ENCODE measurements at places on chromosomes 2 and 18.

- DNase-seq, result no peak
These were observed 306.7 kb upstream of the CHAC2 start for GRCh38 chr2:53460937-53461336.

- DNase-seq, result no peak
These were observed 114.9 kb upstream of the BCL2L11 start for GRCh38 chr2:111005821-111006220.

DNA sequence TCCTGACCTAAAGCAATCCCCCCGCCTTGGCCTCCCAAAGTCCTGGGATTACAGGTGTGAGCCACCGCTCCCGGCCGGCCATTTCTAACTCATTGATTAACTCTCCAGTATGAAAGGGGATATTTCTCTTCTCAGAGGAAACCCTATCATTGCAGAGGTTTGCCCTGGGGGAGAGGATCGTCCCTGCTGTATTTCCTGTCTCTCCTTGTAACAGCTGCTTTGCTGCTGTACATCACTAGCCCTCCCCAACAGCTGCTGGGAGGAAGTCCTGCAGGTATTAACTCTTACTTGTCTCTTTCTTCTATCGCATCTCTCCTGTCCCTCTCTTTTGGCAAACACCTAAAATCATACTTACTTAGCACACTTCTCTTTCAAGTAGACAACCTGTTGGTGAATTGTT is 219.0 kb upstream of the DSEL start:
- DNase-seq, result no peak

GRCh38 chr18:33578518-33579348 is 714 bp downstream of the ASXL3 start:
- no peak for DNase-seq

DNA sequence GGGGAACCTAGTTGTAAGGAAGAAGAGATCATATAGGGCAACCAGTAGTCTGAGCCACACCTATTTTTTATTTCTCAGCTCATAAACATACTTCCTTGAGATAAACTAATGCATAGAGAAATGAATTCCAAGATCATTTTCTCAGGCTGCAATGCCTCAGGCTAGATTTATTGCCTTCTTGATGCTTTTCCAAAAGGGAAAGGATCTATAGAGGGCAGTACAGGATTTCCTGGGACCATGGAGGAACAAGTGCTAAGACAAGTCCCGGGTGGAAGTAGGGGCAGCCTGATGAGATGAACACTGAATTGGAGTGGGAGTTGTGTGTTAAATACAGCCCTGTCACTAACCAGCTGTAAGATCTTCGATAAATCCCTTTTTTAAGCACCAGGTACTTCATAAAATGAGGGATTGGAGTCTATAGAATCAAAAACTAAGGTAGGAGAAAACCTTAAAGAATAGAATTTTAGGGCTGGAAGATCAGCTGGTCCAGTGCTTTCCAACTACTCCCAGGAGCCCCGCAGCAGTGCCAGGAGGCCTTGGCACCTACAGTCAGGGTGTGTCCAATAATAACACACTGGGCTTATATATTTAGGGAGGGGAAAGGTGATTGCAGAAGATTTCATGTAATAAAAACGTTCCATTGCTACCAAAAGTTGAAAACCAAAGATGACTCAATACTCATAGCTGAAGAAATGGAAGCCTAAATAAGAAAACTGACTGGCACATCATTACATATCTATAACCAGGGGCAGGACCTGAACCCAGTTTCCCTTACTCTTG is 58.1 kb downstream of the SERTAD2 start:
- no peak for DNase-seq

DNA sequence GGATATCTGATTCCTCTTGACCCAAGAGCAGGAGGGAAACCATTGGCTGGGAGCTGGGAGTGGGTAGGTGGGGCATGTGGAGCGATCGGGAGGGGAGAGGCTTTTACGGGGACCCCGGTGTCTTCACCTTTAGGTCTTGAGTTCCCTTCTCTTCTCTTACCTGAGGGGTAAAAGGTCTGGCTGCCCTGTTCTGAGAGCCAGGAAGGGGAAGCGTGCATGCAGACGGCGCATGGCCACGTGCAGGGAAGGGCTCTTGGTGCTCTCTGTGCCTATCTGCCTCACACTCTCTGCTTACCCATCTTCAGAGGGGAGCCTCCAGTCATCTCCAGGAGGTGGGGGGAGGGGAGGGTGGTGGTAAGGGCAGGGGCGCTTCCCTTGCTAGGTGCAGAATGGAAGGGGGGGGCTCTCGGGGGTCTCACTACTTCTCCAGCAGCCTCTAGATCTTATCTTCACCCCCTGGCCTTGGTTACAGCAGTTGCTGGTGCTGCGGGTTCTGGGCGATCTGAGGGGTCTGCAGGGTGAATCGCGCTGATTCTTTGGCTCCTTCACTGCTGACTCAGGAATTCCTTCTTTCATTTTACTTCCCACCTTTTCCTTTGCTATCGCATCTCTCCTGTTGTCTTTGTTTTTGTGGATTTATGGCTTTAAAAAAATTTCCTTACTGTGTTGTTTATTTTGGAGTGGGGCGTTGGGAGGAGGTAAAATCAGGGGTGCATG is 225.8 kb upstream of the HS6ST1 start:
- DNase-seq, result no peak

GRCh38 chr2:39787950-39788349 is 8.9 kb upstream of the THUMPD2 start:
- no peak for DNase-seq

- no peak for DNase-seq
These were observed 32.2 kb downstream of the KCTD18 start for GRCh38 chr2:200477667-200478131.

- no peak for DNase-seq
These were observed 193.9 kb downstream of the SMAD2 start for GRCh38 chr18:47736376-47737140.

DNA sequence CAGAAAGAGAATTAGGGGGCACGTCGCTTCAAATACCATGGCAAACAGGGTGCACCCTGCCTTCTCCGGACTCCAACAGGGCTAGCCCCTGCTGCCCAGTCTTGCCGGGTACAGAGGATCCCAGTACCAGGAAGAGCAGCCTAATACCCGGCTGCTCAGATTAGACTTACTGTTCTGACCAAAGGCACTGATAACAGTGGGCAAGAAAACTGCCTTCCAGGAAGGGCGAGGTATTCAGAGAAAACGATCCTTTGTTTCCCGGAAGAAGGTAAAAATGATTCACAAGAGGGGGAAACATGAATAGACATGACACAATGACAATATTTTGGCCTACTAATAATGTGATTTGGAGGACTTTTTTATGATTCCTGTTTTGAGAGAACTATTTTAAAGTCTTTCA is 99.9 kb downstream of the SS18 start:
- no peak for DNase-seq

- no peak for DNase-seq
These were observed 130.6 kb downstream of the ATP9B start for GRCh38 chr18:79199691-79200374.

- no peak for DNase-seq
These were observed 507.6 kb downstream of the SUCLG1 start for GRCh38 chr2:83951378-83951947.

GRCh38 chr2:160221391-160222276 is 21.6 kb upstream of the ITGB6 start:
- no peak for DNase-seq

- DNase-seq, result no peak
These were observed 75.7 kb downstream of the TRIM43 start for GRCh38 chr2:95667480-95667879.

DNA sequence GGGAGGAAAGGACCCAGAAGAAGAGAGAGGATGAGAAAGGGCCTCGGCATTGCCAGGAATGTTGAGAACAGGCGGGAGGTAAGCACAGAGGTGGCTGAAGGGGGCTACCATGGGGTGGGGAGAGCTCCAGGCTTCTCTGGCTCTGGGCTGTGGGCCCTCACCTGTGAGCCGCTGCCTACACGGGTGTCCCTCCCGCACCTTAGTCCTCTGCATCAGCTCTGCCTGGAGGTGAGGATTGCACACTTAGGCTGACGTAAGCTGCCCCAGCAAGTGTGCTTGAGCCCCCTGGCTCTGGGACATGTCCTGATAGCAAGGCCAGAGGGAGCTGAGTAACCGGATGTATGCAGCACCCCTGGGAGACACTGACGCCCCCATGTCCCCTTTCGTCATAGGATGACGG is 33.9 kb downstream of the TMEM18 start:
- DNase-seq, result no peak

DNA sequence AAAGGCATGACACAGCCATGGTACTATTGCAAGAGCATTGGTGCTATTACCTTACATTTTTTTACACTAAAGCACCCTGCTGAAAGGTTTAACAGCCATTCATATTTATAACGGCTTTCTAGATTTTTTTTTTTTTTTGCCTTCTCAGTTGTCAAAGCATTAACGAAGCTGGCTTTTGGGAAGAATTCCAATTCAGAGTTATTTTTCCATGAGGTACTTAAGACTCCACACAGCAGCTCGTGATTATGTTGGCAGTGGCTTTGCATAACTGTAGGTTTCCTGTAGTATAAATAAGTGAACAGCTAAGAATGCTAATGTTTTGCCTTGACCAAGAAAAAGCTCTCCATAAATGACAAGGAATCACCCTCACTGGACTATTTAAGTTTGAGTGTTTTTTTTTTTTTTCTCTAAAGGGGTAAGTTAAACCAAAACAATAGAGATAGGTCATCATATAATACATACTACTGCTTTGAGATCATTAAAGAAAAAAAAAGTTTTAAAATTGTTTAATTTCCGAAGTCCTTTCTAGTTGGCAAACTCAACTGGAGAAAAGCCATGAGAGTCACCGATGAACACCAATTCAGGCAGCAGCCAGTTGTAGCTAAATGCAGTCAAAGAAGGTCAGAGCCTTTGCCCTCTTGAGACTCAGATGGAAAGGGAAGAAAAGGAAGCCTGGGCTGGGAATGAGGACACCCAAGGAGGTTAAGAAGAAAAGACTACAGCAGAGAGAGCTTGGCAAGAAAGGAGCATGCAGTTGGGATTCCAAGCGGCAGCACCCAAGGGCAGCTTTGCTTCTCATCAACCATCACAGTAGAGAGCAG is 187.4 kb upstream of the NCKAP5 start:
- DNase-seq, result no peak

- DNase-seq, result no peak
These were observed 765 bp upstream of the LHCGR start for GRCh38 chr2:48756289-48756688.

GRCh38 chr2:2769481-2770431 is 438.7 kb upstream of the MYT1L start:
- DNase-seq, result no peak

- DNase-seq, result no peak
These were observed 289.1 kb downstream of the NBAS start for GRCh38 chr2:15271941-15272542.

DNA sequence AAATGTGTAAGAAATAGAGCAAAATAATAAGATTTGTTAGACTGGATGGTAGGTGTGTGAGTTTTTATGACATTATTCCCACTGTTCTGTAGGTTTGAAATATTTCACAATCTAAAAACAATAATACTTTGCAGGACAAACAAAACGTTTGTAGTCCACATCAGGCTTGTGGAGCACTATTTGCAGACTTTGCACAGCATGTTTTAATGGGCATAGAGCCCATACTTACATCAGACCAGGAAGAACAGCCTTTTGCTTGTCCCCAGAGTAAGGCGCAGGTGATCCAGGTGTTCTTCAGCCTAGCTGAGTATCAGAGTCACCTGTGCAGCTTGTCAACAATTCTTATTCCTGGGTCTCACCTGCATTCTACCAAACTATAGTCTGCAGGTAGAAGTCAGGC is 9.1 kb upstream of the STK39 start:
- no peak for DNase-seq

Data from D721Med (cell line).